Small intestine (tissue), 16 donors: ENCODE measurements at places on chromosomes 5 and 9.

GRCh38 chr9:121783521-121784507 is 132.4 kb downstream of the DAB2IP start:
- DNase-seq: no peak

- peak; percentile 47 for DNase-seq
These were observed 19.3 kb downstream of the ACO1 start for GRCh38 chr9:32403567-32404260.

DNA sequence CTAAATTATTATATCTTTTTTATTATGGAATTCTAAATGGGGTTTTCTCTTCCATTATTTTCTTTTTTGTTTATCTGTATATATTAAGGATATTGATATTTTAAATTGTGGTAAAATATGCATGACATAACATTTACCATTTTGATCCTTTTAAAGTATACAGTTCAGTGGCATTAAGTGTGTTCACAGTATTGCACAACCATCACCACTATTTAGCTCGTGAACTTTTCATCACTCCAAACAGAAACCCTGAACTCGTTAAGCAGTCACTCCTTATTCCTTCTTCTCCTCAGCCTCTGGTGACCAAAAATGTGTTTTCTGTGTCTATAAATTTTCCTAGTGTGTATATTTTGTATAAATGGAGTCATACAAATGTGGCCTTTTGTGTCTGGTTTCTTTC is 188.2 kb downstream of the CCDC171 start:
- no peak for DNase-seq

- DNase-seq: no peak
These were observed 121.6 kb downstream of the ADAMTSL1 start for GRCh38 chr9:18595597-18595996.

DNA sequence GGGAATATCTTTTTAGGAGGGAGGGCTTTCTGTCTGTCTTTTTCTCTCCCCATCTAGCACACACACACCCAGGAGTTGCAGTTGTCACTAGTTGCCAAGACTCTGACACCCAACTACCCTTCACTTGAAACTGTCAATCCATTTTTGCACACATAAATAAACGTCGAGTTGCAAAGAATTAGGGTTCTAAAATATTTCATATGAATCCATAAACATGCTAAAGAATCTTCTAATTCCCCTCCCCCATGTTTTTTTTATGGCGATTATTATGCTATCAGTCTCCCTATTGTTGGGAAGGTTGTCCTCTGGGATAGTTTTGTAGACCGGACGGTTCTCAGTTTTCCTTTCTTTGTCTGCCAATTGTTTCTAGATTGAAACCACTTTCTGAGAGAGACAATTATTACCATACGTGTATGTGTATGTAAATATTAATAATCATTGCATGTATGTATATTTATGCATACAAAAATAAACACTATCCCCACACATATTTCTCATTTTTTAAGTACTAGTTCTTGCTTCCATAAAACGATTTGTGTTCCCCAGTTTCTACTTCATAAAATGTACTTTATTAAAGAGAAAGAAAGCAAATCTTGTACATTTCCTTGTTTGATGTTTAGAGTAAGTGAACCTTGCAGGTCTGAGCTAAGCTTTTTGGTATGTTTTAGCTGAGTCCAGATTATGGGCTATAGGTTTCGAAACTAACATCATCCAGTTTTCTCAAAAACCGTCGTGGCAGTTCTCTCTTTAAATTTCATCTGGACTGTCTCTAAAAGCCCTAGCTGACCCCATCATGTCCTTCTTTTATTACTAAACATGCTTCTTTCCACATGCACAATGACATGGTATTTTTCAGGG is 165.0 kb upstream of the MPDZ start:
- DNase-seq: no peak

- no peak for DNase-seq
These were observed 37.0 kb upstream of the RAB3C start for GRCh38 chr5:58545912-58546311.
